ENCODE measurements at places on chromosomes 2 and 18.
A peak's percentile ranks its signal among the peaks of the same experiment; 100 is the strongest.

DNA sequence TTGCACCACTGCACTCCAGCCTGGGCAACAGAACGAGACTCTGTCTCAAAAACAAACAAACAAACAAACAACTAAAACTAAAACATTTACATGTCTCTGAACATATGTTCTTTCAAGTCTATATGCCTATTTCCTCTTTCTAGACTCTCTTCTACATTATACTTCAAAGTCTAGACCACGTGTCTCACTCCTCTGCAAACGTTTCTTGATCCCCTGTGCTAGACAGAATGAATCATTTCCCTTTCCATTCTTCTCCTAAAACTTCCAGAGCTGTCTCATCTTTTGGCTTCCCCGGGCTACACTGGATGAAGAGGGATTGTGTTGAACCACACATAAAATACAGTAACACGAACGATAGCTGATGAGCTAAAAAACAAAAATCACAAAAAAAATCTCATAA lies 67.1 kb downstream of the BAZ2B start:
- DNase-seq: no peak

DNA sequence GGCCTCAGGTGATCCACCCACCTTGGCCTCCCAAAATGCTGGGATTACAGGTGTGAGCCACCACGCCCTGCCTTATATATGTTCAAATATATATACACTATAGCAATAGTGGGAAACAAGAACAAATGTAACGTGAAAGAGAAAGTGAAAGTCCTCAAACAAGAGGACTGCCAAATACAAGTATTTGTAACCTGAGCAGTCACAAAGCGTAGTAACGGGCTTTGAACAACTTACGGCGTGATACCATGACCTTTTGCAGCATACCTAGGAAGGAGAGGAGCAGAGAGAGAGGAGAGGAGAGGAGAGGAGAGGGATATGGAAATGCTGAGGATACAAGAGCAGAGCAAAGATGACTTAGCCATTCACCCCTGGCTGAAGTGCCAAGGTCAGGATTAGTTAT lies 113.8 kb upstream of the RGPD4 start:
- DNase-seq: no peak

DNA sequence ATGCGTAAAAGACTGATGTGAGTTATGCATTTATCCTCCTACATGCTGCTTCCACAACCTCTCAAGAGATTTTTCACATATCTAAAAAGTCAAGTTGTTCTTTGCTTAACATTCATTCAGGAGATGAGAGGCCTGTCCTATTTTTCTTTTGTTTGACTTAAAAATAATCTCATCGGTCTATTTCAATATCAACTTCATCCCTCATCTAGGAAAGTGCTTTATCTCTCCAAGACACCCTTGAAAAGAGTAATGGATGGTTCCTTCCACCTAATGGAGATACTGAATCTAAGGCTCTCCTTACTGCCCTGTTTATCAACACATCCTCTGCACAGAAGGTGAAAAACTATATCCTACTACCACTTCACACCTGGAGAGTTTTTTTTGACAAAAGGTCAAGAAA lies 2.4 kb downstream of the NFE2L2 start:
- DNase-seq: no peak

DNA sequence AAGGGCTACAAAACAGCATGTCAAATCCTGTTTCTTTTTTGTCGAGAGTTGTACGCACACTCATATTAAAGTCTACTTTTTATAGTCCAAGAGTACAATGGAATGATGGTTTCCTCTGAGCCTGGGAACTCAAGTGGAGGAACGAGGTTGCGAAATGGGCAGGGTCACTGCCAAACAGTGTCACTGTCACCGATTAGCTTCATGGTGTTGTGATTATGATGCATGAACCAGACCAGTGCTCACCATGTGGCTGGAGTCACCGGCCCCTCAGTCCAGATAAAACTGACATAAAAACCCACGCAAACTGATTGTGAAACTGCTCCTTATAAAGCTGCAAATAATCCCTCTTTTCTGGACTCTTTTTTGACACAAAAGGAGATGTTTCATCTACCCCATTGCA lies 122.0 kb downstream of the COPS8 start:
- no peak for DNase-seq

DNA sequence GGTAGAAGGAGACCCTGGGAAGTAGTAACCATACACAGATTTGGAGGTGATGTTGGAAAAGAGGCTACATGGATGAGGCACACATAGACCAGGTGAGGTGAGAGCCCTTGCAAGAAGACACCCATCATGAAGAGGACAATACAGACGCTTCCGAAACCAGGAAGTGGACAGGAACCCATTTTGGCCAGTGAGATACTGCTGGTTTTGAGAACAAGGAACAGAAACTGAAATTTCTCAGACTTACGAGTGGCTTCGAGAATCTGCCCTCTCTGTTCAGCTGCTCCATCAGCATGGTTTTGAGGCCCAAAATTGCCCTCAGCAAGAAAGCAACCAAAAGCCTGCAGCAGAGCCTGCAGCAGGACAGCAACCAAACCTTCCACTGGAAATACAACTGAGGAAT lies 479.1 kb upstream of the NRXN1 start:
- DNase-seq: no peak

DNA sequence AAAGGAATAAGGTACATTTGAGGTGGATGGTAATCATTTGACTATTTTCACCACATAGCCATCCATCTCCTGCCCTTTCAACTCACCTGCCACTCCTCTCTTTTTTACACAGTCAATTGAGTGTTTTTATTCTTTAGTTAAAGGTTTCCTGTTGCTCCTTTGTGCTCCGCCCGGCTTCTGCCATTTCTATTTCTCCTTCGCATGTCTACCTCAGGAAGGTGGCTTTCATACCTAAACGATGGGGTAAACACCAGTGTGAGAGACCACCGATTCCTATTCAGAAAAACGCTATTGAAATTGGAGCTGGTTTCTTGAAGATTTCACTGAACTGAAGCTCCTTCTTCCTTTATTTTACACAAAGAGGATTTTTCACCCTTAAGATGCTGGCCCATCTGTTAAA lies 1628.0 kb upstream of the PIK3C3 start:
- no peak for DNase-seq

- DNase-seq: no peak
These were observed 100.7 kb upstream of the CYP1B1 start for GRCh38 chr2:38176619-38177021.

GRCh38 chr2:88810488-88810887 lies 119.0 kb downstream of the RPIA start:
- DNase-seq: no peak

GRCh38 chr2:127416506-127417001 lies 1.7 kb upstream of the PROC start:
- DNase-seq: no peak

GRCh38 chr2:190545555-190546385 lies 11.2 kb upstream of the NEMP2 start:
- DNase-seq: no peak

- DNase-seq: no peak
These were observed 3.8 kb downstream of the MRPL30 start for GRCh38 chr2:99184811-99185210.

- DNase-seq: no peak
These were observed 4.1 kb upstream of the PRR30 start for GRCh38 chr2:27143285-27143684.

GRCh38 chr18:20971886-20972267 lies 139.7 kb downstream of the ROCK1 start:
- DNase-seq: peak; percentile 12

- no peak for DNase-seq
These were observed 13.9 kb downstream of the ASB18 start for GRCh38 chr2:236250286-236250685.
